ENCODE measurements at places on chromosomes 5 and 9.

DNA sequence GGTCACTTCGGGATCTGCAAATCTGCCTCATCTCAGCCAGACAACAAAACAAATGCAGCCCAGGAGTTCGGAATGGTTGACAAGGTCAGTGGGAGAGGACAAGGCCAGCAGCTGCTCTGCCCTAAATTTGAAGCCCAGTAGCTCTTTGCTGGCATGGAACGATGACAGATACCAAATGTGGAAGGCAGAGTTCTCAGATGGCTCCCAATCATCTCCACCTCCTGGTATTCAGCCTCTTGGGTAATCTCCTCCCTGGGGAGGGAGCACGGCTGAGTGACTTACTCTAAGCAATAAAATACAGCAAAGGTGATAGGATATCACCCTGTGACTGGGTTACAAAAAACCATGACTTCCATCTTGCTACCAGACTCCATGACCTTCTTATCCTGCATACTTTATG, 172.8 kb downstream of the ENTREP1 start:
- DNase-seq = no peak

DNA sequence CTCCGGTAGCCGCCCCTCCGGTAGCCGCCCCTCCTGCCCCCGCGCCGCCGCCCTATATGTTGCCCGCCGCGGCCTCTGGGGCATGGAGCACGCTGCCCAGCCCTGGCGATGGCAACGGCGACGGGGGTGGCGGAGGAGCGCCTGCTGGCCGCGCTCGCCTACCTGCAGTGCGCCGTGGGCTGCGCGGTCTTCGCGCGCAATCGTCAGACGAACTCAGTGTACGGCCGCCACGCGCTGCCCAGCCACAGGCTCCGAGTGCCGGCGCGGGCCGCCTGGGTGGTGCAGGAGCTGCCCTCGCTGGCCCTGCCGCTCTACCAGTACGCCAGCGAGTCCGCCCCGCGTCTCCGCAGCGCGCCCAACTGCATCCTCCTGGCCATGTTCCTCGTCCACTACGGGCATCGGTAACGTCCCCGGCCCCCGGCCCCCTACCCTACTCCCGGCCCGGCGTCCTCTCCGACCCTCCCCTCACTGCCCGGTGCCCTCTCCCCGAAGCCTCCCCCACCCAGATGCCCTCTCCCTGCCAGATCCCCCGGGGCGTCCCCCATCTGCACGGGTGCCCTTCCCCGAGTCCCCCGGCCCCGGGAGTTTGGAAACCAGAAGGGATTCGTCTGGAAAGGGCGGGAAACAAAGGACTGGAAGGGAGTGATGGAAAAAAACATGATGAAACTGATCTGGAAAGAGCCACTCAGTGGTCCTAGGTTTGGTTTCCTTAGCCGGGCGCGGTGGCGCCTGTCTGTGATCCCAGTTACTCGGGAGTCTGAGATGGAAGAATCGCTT, 417 bp downstream of the SRD5A1 start:
- no peak for DNase-seq

DNA sequence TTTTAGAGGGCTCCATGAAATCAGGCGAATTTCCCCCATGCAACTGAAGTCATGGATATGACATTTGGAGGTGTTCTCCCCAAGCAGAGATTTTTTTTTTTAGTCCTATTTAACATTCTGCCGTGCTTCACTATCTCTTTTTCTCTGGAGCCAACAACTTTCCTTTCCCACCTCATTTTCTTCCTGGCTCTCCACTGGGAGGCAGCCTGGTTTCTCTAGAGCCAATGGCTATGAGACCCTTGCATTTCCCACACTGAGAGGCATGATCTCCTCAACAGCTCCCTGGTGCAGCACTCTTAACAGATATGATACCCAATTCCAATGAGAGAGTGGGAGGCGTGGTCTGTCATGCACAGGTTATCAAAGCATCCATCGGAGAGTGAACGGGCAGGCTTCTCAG, 310.8 kb downstream of the DRD1 start:
- no peak for DNase-seq

GRCh38 chr5:110218981-110219380, 507.5 kb downstream of the TMEM232 start:
- no peak for DNase-seq

- DNase-seq = no peak
Measured at GRCh38 chr5:22787807-22788206, 65.3 kb downstream of the CDH12 start.

- no peak for DNase-seq
Measured at GRCh38 chr5:172871536-172871935, 37.5 kb downstream of the ERGIC1 start.

DNA sequence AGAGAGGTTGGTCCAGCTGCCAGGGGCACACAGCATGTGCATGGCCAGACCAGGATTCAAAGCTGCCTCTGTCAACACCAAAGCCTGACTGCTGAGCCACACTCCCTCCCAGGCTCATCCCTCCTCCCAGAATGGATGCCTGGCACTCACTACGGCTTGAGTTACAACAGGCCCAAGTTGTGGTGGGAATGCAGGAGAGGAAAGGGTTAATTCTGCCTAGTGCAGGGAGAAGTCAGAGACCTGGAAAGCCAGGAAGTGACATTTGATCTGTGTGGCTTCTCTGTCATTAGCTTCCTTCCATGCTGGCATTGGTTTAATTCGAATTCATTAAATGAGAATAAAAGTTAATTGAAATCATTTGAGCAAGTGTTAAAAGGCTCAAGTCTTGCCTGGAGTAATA, 150.0 kb downstream of the NSG2 start:
- no peak for DNase-seq

DNA sequence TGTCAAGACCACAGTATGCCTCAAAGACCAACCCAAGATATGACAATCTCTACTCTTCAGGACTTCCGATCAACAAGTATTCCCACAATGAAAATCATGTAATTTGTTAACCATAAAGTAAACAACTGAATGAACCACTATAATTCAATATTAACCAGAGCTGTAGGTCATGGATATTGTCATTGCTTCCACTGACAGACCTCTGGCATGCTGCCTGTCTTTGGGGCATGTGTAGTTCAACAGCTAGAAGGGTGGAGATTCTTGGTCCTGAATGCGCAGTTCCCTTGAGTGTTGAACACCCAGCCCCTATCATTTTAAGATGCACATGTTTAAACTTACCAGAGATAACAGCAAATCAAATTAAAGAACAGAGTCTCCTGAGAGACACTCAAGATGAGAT, 283.0 kb downstream of the CEMIP2 start:
- DNase-seq = no peak

DNA sequence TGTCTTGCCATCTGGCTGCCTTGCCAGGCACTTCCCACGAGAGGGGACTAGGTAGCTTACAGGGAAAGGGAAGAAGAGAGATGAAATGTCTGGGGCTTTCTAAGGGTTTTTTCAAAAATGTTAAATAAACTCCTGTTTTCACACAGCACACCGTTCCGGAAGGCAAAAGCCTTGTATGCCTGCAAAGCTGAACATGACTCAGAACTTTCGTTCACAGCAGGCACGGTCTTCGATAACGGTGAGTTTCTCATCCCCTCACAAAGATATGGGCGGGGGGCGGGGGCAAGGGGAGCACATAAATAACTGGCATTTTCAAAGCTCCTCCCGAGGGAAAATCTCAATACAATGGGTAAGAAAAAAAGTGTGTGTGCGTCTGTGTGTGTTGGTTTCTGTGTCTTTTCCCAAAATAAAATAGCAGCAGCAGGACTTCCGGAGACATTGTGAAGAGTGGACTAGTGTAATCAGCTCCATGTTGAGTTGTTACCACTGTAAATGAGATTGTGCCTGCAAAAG, 189.6 kb downstream of the NR3C1 start:
- DNase-seq = peak; percentile 48

GRCh38 chr5:143359869-143360268, 43.6 kb downstream of the NR3C1 start:
- no peak for DNase-seq

DNA sequence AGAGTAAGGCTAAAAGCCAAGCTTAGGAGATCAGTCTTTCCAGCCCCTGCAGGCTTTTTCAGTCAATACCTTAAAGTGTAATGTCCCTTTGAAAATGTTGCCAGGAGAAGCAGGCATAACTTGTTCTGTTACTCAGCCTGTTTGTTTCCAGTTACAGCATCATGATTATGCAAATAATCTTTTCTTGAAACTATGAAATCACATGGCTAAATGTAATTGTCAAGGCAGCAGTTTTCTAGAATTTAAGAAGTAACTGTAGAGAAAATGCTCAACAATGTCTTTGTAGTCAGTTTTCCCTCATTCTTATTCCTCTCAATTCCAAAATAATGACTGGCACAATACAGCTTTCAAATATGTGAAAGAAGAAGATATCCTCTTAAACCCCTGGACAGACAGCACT, 1.9 kb upstream of the GPR107 start:
- DNase-seq = no peak

GRCh38 chr5:6831678-6832671, 118.7 kb downstream of the TENT4A start:
- no peak for DNase-seq

DNA sequence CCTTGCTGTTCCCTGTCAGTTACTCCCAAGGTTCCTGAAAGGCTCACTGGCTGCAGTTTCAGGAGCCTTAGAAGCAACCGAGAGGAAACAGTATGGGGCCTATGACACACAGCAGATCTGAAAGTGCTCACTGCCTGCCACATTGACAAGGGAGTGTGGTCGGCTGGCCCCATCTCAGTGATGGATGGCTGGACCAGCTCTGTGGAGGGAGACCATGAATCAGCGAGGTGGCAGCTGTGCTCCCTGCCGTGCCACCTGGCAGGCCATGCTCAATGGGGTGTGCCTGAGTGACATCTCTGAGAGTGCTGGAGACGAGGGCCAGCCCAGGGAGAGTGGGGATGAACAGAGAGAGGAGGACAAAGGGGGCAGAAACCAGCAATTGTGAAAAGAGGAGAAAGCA, 49.1 kb downstream of the DOCK2 start:
- no peak for DNase-seq

DNA sequence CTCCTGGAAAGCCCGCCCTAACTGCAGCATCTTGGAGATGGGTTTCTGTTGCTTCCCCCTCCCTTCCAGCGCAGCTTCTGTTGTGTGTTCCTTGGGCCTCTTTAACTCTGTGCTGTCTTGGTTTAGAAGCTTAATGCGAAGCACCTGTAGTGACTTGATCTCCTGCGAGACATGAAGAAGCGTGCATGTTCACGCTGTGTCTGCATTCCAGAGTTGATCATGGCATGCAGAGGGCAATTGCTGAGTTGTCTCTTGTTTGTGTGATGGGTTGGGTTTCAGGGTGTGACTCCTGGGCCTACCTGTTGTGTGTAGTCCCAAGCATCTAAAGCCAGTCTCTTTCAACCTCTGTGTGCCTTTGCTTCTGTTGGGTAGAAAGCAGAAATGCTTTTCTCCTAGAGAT, 155.6 kb downstream of the SMARCA2 start:
- no peak for DNase-seq

- DNase-seq = no peak
Measured at GRCh38 chr5:14347522-14347921, 204.4 kb downstream of the TRIO start.

DNA sequence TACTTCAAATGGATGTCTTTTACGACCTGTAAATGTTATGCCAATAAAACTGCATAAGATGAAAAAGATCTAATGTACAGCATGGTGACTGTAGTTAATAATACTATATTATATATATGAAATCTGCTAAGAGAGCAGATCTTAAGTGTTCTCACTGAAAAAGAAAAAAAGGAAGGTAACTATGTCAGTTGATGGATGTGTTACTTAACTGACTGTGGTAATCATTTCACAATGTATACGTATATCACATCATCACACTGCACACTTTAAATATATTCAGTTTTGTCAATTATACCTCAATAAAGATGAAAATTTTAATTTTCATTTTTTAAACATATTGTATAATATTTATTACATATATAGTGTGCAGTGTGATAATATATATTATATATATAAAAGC, 31.9 kb downstream of the THBS4 start:
- DNase-seq = no peak

DNA sequence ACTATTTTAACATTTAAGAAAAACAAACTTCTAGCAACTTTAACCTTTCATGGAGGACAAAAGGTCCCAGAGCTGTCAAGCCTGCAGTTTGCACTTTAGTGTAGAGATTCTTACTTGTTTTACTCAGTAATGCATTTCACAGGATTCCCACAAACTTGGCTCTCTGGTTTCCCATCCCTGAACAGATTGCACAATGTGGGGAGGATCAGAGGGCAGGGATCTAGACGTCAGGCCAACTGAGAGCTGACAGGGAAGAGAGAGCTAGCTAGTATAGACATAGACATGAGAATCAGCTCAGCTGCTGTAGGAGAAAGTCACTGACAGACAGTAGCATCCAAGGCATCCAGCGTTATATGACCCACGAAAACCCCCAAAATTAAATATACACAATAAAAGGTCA, 20.9 kb upstream of the BNIP1 start:
- no peak for DNase-seq

GRCh38 chr9:123957168-123957721, 27.3 kb upstream of the DENND1A start:
- DNase-seq = no peak

- no peak for DNase-seq
Measured at GRCh38 chr9:131627648-131628458, 82.5 kb downstream of the PRRT1B start.

GRCh38 chr5:102295534-102296177, 428 bp downstream of the SLCO4C1 start:
- peak; percentile 3 for DNase-seq

GRCh38 chr9:86783884-86784283, 163.4 kb downstream of the GAS1 start:
- DNase-seq = no peak

GRCh38 chr5:99187611-99188010, 258.8 kb upstream of the CHD1 start:
- DNase-seq = no peak

DNA sequence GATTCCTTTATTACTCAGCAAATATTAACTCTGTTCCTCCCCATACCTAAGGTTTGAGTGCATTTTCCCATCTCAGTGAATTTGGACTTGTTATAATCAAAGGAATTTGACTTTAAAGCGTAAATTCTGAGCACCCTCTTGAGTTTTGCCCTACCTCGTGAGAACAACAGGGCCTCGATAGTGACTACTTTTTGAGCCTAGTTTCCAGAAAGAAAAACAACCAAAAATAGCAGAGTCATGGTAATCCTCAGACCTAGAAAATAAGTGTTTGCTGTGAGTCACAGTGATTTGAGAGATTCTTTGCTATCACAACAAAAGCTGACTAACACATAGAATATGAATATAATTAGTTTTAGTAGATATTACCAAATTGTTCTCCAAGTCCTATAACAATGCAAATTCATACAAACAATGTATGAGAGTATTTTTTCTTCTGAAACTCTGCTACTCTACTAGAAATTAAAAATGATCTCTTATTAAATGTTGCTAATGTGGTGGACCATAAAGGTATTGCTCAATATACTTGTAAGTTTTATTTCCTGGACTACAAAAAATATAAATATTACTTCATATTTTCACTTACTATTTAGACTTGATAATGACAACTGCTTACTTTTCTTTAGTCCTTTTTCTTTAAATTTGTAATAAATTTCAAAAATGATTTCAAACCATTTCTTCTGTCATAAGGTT, 759.7 kb downstream of the BRINP1 start:
- DNase-seq = no peak

GRCh38 chr9:96686638-96687335, 31.7 kb upstream of the PRXL2C start:
- DNase-seq = no peak

All from GM12892 (cell line).